ENCODE measurements at places on chromosomes 12 and 14.

- no peak for DNase-seq
Measured at GRCh38 chr12:105499205-105499604, 168.7 kb downstream of the C12orf75 start.

DNA sequence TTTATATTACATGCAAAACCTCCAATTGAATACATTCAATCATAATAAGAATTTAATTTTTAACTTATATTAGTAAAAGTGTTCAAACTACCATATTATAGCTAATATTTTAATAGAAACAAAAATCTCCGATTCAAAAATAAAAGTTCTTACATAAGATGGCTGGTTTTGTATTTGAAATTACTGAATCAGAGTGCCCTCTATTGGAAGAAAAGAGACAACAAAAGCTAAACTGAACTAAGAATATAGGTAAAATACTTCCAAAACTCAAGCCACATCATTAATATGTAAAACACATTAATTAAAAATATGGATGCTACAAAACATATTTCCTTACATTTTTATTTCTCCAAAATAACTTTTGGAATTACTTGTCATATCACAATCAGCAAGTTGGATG, 120.3 kb downstream of the GARIN6 start:
- DNase-seq = no peak

DNA sequence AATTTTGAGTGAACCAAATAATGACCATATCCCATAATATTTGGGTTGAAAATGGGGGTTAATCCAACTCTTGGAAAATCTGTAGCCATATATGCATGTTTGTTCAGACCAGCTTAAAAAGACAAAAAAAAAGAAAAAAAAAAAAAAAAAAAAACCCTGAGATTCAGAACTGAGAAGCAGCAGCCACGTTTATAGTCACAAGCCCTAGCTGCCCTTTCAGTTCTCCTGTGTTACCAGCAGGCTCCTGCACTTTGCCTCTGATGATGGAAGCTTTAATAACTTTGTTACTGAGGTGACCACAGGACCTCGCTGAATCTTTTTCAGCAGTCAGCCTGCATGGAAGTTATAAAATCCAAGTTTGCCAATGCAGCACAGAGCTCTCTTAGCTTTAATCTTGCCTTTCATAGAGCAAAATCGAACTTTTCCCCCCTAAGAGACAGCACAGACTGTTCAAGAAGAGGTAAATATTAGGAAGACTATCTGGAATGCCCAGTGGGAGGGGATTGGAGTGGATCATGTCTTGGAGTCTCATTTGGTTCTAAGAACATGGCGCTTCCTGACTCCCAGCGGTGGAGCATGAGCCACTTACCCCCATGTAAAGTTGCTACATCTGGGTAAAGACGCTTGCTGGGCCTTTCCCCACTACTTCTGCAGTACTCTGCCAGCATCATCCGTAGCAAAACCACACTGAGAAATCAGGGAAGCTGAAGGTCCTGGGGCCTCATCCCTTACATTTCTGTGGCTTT, 20.6 kb downstream of the GNG2 start:
- no peak for DNase-seq

GRCh38 chr14:77573964-77574363, 42.5 kb downstream of the SPTLC2 start:
- DNase-seq = no peak

DNA sequence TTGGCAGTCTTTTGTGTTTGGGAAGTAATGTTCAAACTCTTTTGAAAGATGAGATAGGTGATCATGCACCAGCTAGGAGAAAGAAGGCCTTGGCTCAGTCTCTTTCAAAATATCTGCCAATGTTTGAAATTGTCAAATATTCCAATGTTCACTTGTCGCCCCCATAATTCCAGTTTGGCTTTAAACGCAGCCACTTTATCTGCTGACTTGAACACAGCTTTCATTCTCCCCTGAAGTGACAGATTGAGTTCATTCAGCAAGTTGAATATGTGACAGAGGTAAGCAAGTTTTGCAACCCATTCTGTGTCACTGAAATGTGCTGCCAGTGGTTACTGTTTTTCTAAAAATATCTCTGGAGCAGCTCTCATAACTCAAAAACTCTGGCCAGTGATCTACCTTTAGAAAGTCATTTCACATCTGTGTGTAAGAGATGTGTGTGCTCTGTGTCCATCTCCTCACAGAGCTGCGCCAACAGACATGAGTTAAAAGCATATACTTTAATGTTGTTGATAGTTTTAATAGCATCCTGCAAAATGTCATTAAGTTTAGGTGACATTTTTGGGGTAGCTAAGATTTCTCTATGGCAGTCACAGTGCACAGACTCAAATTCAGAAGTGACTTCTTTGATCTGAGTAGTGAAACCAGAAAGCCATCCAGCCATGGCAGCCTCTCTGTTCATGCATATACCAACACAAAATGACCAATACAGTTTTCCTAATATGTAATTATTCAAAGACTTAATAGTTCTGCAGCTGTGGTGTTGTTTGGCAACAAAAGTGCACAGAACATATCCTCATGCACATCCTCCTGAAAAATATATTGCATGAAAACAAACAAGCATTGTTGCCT, 614.3 kb upstream of the MIS18BP1 start:
- DNase-seq = no peak

DNA sequence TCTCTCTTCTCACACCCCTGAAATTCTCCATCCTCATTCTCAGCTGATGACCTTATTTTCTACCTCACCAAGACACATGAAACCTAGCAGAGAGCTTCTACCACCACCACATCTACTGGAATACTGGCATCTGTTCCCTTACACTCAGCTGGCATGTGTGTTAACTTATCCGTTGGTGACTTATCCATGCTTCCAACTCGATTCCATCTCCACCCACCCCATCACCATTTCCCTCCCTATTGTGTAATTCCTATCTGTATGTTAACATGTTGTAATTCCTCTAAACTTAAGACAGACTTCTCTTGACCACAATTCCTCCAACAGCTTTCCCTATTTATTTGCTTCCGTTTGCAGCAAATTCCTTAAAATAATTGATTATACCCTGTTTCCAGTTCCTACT, 15.4 kb downstream of the C1S start:
- no peak for DNase-seq

DNA sequence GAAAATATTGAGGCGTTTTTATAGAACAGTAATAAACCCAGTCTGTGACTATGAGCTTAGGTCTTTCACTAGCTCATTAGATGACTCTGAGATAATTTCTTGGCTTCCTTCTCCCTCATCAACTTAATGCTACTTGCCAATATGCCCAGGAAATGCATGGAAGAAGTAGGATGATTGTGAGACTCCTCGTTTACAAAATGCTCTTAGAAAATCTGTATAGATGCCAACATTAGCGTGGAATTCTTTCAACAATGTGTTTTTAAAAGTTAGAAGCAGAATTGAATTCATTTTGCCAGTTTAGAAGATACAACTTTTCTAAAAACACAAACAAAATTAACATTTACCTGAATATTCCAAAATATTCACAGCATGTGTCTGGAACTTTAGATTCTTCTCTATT, 424.6 kb downstream of the BTG1 start:
- no peak for DNase-seq

- DNase-seq = no peak
Measured at GRCh38 chr12:68957273-68957672, 24.3 kb upstream of the CPM start.

DNA sequence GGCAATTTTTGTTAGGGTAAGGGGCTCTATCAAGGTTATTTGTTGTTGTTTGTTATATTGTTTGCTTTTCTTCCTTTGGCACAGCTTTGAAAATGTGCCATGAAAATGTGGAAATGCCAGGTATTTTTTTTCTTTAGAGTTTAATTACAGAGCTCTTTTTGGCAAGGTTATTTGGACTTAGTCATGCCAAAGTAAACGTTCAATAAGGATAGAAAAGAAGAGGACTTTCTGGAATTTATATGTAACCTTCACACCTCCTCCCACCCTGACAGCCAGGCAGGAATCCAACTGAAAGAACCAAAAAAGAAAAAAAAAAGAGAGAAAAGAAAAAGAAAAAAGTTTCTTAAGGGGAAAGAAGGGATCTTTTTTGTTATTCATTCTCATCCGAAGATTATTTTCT, 217.8 kb downstream of the KITLG start:
- no peak for DNase-seq

DNA sequence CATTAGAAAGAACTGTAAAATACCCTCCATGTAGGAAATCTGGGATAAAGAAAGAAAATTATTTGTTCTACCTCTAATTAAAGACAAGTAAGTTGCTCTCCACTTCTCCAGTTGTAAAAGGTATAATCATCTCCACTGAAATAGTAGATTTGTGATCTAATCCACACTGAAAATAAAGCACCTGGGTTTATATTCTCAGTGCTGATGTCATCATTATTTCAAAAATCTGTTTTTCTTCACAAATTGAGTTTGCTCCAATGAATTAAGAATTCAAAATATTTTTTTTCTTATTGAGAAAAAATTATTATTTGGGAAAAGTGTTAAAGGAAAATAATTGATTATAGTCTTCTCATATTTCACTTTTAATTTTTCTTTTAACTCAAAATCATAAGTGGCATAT, 869.2 kb downstream of the SLC16A7 start:
- DNase-seq = no peak

DNA sequence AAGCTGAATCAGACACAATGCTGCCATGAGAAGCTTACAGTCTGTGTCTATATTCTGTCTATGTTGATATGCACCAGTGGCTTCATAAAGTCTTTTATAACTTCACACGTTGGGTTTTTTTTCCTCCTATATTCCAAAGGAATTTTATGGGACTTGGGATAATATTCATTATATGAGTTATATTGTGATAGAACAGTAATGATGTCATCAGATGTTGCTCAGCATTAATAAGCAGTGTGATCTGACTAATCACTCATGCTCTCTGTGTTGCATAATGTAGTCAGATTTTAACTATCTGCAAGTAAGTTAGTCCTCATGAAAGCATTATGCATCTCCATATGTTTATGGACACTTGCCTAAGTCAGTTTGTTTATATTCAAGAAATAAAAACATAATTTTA, 159.6 kb downstream of the PLCZ1 start:
- DNase-seq = no peak

- no peak for DNase-seq
Measured at GRCh38 chr14:104112113-104112505, 26.3 kb upstream of the KIF26A start.

- DNase-seq = no peak
Measured at GRCh38 chr12:109961201-109961600, 35.0 kb downstream of the GIT2 start.

DNA sequence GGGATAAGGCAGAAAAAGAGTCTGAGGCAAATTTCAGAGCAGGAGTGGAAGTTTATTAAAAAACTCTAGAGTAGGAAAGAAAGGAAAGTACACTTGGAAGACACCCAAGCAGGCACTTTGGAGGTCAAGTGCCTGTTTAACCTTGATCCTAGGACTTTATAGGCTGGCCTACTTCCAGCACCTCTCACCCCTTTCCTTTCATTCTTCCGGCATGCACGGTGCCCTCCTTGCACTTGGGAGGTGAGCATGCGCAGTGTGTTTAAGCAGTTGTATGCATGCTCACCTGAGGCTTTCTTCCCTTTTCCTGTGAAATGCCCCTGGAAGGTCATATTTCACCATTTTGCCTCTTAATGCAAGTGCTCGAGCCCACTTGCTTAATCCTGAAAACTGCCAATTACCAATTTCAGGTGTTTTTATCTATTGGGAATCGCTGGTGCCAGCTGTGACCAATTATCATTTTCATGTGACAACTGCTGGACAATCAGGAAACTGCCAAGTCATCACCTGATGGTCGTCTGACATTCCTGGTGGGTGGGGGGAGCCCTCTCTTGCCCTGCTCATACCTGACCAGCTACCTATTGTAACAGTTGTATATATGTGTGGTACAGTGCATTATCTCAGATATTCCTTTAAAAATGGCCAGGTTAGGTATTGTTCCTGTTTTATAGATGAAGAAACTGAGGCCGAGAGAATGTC, 53.5 kb downstream of the SUDS3 start:
- no peak for DNase-seq

GRCh38 chr12:52441320-52441911, 7.2 kb upstream of the KRT75 start:
- no peak for DNase-seq

- DNase-seq = no peak
Measured at GRCh38 chr14:88129306-88130056, 124.5 kb downstream of the GPR65 start.

DNA sequence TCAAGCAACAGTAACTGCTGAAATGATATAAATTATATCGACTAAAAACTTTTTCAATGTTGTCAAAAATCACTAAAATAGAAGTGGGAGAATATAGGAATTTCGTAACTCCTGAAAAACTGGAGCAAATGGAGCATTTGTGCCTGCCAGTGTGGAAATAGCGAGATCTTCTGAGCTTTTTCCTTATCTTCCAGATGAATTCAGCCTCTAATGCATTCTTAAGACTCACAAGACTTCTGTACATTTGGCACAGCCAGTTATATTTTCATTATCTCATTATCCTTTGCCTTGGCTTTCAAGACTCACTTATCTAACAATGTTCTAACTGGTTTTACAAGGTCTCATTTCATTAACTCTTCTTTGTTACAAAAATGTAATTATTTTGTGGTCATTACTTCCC, 252.4 kb downstream of the GXYLT1 start:
- DNase-seq = no peak

GRCh38 chr12:55744340-55745030, 1.6 kb downstream of the GDF11 start:
- no peak for DNase-seq

- DNase-seq = no peak
Measured at GRCh38 chr12:111287125-111287900, 81.6 kb downstream of the PHETA1 start.

DNA sequence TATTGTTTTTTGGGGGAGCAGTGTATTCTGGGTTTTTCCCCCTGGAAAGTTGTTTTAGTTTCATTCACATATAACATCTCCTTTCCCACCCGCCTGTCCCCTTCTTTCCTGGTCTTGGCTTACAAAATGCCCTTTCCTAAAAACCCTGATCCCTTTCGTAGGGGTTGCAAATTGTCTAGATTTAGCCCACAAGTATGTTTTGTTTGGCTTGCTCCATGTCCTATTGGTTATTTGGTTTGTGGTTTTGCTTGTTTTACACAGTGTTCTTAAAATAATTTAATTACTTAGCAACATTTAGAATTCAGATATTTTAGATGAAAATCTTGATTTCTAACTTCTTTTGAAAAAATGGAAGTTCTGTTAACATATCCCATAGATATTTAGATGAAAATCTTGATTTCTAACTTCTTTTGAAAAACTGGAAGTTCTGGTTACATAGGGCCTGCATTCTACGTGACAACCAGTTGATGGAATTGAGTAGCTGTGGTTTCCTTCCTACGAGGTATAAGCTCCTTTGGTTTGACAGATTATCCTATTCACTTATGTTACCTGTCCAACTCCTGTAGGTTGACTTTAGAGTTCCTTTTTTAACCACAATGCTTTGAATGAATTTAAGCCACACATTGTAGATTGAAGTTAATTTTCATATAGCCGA, 89.2 kb upstream of the TMEM263 start:
- DNase-seq = no peak

- no peak for DNase-seq
Measured at GRCh38 chr12:66499000-66499399, 179.9 kb downstream of the GRIP1 start.
